Right cardiac atrium (tissue), 5 donors: ENCODE measurements at places on chromosomes 1 and 21. TPM values are rescaled to one million over a fixed set of nuclear protein-coding genes. Genes with fewer than 3 reads are reported as not detected.
A peak's percentile ranks its signal among the peaks of the same experiment; 100 is the strongest.

DNA sequence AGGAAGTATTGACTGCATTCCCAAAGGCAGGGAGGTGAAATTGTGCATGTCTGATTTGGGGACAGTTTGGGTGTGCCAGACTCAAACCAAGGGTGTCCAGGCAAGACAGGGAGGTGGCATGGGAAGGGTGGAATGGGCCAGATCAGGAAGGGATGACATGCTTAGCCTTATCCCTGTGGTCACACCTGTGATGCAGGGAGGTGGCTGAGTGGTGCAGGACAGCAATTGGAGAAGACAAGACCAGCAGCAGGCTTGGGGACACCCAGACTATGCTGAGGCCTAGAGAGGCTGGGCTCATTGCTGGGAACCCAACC is 4.0 kb downstream of the FOXO6 start:
- no peak for DNase-seq

GRCh38 chr1:33260439-33260838 is 4.1 kb downstream of the ZNF362 start:
- DNase-seq = no peak

INPP5B gene
- total RNA-seq = 16.8 TPM

FMO2 gene
- total RNA-seq = 87.7 TPM

DNA sequence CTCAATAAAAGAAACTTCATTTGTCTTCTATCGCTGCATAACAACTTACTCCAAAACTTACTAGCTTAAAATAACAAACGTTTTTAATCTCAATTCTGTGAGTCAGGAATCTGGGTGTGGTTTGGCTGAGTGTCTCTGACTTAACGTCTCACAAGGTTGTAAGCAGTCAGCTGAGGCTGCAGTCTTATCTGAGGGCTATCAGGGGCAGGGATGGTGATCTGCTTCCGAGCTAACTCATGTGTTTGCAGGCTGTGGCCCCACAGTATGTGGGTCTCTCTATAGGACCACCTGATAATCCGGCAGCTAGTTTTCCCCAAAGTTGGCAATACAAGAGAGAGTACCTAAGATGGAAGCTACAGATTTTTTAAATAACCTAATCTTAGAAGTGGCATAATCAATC is 234.2 kb upstream of the FGGY start:
- DNase-seq = peak; percentile 60

DNA sequence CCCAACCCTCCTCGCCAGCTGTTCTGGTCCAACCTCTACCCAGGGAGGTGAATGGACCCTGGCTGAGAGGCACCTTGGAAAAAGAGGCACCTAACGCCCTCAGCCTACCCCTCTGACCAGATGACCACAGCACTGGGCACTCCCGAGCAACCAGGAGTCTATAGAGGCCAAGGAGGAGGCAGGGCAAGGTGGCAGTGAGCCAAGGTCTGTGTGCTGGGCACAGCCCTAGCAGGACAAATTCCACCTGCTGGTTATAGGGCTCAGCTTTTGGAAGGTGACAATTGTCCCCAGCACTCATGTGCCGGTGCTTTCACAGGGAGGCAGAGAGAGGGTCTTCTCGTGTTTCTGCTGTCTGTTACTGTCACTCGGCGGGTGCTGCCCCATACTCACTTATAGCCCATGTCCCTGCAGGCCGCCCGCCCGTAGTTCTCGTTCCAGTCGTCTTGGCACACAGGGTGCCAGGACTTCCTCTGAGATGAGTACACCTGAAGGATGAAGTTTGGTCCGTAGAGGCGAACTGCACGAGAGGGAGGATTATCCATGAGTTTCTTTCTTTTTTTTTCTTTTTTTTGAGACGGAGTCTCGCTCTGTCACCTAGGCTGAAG is 27.8 kb downstream of the TMPRSS2 start:
- DNase-seq = no peak

KRTAP19-3 gene
- total RNA-seq = not detected

TFAP2E gene
- total RNA-seq = 0.31 TPM

RNF220 gene
- total RNA-seq = 56.0 TPM

DNA sequence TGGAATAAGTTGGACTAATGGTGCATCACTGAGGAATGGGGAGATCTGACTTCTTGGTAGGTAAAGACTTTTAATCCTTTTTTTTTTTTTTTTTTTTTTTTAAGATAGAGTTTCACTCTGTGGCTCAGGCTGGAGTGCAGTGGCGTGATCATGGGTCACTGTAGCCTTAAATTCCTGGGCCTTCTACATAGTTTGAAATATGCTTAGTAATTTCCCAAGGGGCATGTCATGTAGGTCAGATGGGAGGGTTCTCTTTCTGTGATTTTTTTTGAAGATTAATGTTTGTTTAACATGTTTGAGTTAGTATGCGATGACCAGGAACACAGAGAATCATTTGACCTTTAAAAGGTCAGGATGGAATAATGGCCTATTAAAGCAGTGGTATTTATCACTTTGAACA is 129.1 kb downstream of the S1PR1 start:
- no peak for DNase-seq

UMODL1 gene
- not detected for total RNA-seq

GRCh38 chr1:109944541-109944940 is 33.9 kb downstream of the CSF1 start:
- no peak for DNase-seq

DNA sequence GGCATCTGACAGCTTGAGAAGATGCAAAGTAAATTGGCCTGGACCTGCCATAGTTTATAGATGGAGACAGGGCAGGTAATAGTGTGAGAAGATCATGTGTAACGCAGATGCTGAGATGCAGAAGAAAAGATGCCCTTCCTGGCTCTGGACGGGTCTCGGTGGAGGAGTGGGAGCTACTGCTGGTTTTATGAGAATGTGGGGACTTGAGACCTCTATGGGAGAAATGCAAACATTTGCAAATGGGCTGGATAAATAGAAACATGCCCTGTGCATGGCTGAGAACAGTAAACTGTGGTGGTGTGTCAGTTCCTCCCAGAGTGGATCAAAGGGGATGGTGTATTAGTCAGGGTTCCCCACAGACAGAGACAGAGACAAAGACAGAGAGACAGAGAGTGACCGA is 21.9 kb downstream of the UBASH3A start:
- DNase-seq = no peak

CENPF gene
- 0.39 TPM for total RNA-seq

DNA sequence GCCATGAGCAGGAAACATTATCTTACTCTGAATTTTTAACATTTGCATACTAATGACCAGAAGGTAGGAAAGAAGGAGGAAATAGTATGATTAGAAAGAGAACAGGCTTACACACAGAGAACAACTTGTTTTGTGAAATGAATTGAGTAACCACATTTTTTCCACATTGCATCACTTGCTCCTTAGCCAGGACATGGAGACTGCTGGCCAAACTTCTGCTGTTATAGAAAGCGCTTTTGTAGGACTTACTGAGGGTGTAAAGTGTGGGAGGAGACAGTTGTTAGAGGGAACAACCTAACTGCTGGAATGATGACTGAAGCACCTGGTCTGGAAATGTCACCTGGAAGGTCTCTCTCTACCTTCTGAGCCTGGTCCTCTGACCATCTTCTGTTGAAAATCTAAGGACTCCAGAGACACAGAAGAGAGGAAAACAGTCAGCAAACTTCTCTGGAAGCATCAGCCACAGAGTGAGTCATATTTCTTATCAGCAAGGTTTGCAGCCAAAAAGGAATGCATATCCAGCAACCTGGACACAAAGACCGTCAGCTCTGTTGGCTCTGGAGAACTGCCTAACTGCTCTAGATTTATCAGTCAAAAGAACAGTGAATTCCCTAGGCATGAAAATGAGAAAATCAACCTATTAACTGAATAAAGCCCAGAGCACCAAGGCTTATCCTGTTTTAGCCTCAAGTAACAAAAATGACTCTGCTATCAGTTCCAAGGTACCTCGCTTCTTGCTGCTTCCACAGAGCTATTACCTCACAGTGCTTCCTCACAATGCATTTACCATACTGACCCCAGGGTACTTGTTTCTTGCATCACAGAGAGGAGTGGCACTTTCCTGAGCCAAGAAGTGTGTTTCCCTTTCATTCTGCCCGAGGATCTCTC is 88.0 kb upstream of the SLFNL1 start:
- DNase-seq = peak; percentile 28

DNA sequence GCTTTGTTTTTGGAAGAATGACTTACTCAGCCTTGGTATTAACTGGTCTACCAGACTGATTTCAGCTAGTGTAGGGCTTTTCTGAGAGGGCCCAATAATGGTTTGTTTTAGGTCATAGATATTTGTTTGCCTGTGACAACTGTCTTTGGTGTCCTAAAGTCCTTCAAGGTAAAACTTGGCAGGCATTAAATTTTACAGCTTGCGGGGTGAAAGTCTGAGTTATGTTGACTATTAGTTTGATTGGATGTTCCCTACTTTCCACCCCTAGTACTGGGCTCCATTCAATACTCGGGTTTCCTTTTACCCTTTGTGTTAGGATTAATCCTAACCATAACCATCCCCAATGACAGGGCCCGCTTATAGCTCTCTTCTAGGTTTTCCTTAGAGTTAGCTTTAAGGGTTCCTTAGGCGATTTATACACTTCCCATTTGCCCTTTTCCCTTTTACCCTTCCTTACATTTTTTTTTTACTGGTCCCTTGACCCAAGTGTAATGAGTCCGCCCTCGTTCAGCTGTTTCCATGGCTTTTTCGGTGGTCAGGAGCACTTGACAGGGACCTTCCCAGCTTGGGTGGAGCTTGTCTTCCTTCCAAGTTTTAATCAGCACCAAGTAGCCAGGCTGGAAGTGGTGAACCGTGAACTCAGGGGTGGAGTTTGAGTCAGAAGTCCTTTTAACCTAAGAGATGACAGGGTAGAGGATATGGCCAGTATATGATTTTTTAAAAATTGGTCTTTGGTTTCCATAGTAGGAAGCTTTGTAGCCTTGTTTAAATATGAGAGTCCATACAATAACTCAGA is 28.5 kb upstream of the LCE5A start:
- DNase-seq = no peak

DNA sequence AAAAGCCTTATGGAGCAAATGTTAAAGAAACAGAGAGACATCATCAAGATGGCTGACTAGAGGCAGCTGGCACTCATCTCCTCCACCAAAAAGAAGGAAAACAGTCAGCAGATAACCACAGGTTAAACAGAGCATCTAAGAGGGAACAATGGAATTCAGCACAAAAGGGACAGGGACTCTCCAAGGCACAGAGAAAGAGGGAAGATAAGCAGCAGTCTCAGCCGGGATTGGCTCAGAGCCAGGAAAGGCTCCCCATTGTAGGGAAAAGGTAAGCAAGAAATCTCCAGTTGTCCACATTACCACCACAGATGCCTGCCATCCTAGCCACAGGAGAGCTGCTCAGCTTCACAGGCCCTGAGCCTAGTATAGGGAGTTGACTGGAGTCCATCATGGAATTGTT is 605.5 kb downstream of the SMYD3 start:
- no peak for DNase-seq

DNA sequence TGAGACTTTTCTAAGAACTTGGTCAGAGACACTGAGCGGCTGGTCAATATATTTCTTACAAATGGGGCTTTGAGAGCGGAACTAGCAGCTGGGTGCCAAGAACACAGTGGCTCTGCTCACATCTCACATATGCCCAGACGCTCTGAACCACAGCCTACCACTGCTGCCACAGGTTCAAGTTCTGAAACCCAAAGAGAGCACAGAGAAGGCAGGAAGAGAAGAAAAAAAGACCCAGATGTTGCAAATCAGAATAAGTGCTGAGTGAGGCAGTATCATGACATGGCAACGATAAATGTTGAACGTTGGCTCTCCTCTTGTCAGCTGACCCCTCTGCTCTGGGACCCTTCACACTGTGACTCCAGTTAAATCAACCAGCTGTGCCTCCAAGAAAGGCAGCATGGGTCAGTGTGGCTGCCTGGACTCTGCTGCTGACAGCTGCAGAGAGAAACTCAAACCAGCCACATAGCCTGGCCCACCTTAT is 26.4 kb downstream of the HIVEP3 start:
- DNase-seq = no peak

GRCh38 chr1:192966073-192966472 is 93.1 kb downstream of the UCHL5 start:
- DNase-seq = no peak

GRCh38 chr1:78143673-78144072 is 97.9 kb downstream of the GIPC2 start:
- no peak for DNase-seq

TMEM52 gene
- 0.34 TPM for total RNA-seq

GRCh38 chr1:177585302-177586220 is 384.3 kb downstream of the SEC16B start:
- no peak for DNase-seq

- DNase-seq = no peak
These were observed 19.9 kb downstream of the CLDN17 start for GRCh38 chr21:30146558-30147282.

CHRM3 gene
- total RNA-seq = 0.85 TPM

FOXD2 gene
- total RNA-seq = 0.08 TPM

GRCh38 chr1:162019006-162019405 is 4.7 kb downstream of the OLFML2B start:
- no peak for DNase-seq

DNA sequence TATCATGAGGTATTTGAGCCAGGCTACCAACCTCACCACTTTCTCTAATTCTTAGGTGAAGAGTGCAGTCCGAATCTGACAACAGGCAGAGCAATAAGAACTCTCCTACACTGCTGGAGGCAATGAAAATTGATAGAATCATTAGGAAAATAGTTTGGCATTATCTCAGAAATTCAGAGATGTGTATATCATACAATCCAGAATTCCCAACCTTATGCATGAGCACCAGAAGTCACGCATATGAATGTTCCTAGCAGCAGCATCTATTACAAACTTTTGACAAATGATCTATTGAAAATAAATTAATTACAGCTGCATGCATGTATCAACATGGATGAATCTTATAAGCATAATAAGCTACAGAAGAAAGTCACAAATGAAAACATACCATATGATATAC is 176.9 kb upstream of the CAMK1G start:
- DNase-seq = no peak

DNA sequence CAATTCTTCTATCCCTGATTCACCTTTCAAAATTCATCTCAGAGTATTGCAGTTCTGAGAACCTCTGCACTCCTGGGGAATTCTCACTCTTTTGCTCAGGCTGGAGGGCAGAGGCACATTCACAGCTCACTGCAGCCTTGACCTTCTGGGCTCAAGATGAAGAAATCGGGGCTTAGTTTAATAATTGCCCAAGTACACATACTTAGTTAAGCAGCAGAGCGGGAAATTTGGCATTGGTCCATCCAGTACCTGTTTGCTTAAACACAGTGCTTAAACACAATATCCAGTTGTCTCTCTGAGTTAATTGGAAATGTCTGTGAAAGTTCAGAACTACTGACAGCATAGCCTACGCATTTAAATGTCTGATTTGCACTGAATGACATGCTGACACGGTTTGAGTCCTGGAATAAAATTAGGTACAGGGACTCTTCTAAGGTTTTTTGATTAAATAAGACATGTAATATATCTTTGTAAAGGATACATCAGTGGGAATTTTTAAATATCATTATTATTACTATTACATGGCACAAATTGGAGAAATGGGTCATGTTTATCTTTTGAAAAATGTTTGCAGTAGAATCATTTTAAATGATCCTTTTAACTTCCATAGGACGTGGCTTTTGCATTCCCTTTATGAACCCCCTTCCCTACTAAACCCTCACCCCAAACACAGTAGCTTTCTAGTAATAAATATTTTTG is 337.4 kb downstream of the SRGAP2C start:
- DNase-seq = no peak

- no peak for DNase-seq
These were observed 74.6 kb downstream of the GPR88 start for GRCh38 chr1:100612540-100612939.
